Nucleus accumbens (tissue), 56 donors: ENCODE measurements at places on chromosomes 13 and 19.

GRCh38 chr13:36919171-36919832 lies 736 bp downstream of the SMAD9 start:
- no peak for DNase-seq

GRCh38 chr13:74230984-74231501 lies 96.8 kb upstream of the KLF12 start:
- DNase-seq: no peak

DNA sequence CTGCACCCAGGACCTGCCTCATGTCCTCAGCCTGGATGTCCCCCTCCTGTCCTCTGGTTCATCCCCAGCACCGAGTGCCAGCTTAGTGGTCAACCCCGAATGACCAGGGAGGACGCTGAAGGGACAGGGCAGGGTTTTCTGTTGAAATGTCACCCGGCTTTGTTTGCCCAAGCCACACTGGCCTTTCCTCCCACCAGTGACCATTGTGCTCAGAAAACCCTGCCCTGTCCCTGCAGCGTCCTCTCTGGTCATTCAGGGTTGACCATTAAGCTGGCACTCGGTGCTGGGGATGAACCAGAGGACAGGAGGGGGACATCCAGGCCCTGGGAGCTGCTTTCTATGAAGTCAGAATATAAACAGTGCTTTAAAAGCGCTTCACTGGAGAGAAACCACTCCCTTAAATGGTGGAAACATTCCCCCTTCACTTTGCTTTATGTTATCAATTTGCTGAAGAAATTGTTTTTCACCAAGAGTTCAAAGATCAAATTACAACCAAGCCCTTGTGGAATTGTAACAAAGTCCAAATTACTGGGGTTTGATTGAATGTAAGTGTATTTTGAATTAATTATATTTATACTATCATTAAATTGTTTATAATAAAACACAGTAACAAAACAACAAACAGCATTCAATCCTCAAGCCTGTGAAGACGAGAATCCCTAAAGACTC lies 21.4 kb downstream of the CARS2 start:
- no peak for DNase-seq

DNA sequence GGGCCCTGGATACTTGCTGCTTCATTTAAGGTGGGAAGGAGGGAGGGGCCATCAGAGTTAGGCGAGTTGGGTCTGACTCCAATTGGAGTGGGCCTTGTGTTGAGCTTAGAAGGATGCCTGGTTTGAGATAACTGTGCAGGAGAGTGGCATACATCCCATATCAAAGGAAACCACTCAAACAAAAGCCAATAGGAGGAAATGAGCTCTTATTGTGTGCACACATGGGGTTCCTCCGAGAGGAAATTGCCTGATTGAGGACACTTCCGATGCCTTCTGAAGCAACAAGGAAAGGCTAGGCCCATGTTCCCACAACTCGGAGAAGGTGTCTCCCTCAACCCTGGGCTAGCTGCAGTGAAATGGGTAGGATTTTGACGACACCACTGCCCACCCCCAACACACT lies 19.6 kb downstream of the MBNL2 start:
- no peak for DNase-seq

DNA sequence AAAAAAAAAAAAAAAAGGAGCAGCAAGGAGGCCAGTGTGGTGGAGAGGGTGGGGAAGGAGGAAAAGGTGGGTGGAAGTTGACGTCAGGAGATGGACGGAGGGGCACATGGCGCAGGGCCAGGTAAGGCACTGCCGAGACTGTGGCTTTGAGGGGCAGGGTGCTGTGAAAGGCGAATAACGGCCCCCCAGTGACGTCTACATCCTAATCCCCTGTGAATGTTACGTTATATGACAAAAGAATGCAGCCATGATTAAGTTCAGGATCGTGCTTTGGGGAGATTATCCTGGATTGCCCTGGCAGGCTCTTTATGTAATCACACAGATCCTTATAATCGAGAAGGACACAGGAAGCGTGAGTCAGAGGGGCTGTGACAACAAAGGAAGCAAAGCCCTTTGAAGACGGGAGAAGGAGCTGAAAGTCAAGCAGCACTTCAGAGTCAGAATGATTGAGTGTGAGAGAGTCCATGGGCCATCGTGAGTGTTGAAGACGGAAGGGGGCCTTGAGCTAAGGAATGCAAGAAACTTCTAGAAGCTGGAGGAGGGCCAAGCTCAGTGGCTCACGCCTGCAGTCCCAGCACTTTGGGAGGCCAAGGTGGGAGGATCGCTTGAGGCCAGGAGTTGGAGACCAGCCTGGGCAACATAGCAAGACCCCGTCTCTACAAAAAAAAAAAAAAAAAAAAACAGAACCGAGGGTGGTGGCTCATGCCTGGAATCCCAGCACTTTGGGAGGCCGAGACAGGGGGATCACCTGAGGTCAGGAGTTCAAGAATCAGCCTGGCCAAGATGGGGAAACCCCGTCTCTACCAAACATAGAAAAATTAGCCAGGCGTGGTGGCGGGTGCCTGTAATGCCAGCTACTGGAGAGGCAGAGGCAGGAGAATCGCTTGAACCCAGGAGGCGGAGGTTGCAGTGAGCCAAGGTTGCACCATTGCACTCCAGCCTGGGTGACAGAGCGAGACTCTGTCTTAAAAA lies 13.8 kb upstream of the CEACAM16 start:
- no peak for DNase-seq

- no peak for DNase-seq
Measured at GRCh38 chr19:57321751-57322150, 1.5 kb downstream of the ZNF543 start.

DNA sequence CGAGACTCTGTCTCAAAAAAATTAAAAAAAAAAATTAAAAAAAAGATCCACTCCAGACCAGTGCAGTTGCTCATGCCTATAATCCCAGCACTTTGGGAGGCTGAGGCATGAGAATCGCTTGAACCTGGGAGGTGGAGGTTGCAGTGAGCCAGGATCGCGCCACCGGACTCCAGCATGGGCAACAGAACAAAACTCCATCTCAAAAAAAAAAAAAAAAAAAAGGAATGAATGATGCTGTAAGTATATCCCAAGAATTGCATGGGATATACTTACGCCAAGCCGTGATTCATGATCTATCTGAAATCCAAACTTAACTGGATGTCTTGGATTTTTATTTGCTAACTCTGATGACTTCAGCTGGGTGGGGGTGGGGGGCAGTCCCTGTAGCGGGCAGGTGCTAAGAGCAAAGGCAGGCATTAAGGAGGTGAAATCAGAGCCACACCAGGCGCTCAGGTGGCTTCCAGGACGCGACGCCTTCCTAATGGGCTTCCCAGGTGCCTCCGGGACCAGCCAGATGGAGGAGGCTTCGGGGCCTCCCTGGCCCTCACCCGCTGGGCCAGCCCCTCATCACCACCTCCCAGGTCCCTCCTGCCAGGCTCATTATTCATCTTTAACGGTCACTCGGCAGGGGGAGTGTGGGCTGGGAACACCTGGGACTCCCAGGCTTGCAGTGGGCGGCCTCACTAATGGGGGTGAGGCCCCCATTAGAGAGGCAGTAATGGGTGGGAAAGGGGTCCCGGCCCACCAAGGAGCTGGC lies 11.4 kb upstream of the FUT5 start:
- DNase-seq: no peak

GRCh38 chr13:25980255-25980654 lies 71.6 kb downstream of the SHISA2 start:
- DNase-seq: no peak

- DNase-seq: no peak
Measured at GRCh38 chr19:16778796-16779411, 50.3 kb upstream of the SIN3B start.

GRCh38 chr19:42051166-42052115 lies 18.6 kb downstream of the GRIK5 start:
- no peak for DNase-seq

GRCh38 chr13:77687799-77688198 lies 9.7 kb upstream of the SLAIN1 start:
- no peak for DNase-seq

- DNase-seq: no peak
Measured at GRCh38 chr13:60572003-60572798, 175.2 kb downstream of the TDRD3 start.

GRCh38 chr13:88285329-88285728 lies 614.2 kb downstream of the SLITRK5 start:
- no peak for DNase-seq

DNA sequence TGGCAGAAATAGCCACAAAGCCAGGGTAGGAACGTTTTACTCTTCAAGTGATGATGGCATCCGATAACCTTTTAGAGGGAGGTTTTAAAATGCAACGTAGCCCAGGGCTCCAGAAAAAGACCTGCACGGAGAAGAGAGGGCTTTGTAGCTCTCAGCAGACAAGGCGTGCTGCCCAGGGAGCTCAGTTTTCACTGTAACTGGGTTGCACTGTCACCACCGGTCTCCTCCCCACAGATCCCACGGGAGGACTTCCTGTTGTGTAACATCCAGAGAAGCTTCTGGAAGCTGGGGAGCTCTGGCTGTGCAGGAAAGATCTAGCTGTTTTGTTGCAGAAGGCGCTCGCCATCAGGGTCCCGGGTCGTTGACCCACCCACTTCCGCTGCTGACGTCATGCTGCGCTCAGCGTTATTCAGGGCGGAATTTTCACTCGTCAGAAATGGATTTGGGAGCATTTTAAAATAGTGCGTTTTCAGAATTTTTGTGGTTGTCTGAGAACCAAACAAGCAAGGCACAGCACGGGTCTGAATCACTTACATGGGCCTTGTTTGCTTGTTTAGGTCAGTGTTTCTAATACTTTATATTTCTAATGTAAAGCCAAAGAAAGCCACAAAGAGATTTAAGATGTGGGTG lies 50.8 kb downstream of the ATP11A start:
- DNase-seq: no peak

DNA sequence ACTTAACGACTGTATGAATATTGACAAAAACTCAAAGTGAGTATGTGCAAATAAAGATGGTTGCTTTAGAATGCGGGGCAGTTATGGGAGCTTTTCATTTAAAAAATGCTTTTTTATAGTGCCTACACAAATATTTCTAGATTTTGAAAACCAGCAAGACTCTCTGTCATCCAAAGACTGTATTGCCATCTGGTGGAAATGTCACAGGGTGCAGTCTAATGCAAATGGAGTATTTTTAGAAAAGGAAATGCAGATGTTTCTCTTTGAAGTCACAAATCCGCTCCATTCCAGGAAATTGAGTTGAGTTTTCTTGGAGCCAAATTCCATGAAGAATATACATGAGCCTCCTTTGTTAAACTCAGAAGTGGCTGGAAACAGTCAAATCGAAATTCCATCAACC lies 2.3 kb upstream of the C1QTNF9B start:
- DNase-seq: no peak

DNA sequence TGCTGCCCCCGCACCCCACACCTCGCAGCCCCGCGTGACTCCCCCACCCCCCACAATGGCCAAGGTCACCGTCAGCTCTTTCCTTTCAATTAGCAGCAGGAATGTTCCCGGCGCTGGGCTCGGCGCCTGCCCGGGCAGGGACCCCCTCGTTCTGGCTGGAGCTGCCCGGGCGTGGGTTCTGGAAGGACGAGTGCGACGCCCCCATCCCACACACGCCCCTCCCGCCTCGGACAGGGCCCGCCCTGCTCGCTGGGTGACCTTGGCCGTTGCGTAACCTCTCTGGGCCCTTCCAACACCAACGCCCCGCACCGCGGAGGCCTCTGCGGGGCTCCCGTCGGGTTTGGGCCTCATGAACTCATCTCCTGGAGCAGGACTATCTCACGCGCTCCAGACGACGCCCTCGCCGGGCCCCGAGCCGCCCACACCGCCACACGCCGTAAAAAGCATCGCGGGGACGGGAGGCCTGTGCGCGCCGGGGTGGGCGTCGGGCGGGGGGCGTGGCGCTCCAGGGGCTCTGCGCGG lies 10.3 kb downstream of the PALM start:
- DNase-seq: peak; percentile 8

DNA sequence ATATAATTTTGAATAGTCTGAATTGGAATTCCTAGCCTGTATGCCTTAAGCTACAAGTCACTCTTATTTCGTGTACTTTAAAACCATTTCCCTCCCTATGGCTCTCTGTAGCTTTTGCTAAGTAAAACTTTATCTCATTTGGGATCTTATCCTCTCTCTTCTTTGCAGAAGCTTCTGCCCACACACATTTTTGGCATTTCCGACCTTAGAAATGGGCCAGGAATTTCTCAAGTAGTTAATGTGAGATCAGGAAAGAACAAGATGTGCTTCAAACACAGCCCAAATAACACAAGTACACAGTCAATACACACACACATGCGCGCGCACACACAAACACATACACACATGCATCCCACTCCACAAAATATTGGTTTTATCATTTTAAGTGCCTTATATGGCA lies 931.0 kb upstream of the MIR17HG start:
- DNase-seq: no peak

DNA sequence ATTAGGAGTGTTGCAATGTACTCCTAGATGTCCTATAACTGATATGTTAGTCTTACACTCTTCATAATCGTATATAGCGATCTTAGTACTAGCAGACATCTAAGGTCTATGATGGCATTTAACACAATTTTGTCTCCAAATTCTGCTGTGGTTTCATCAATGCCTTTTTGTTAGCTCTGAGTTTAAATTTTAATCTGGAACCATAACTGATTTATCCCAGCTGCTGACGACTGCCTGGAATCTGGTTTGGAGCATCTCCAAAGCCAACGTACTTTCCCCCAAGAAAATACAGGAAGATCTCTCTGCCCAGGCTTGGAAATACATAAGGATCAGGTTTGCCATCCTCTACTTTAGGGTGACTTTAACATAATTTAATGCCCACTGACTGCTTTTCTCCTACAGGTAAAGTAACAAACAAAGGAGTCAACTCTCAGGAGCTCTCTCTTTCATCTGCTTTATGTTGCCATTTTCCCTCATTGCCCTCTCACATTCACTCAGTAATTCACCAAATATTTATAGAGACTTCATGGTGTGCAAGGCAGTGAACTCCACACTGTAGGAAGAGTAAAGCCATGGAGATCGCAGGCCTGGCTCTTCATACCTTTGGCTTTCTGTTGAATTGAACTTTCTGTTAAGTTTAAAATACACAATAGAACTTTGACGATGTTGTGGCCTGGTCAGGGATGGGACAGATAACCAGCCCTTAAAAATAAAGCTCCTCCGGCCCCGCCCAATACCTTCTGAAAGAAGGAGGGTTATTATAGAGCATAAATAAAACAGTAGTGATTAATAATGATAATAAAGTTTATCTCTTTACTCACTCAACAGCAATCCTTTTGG lies 23.3 kb upstream of the SPART start:
- no peak for DNase-seq

- DNase-seq: no peak
Measured at GRCh38 chr19:9923440-9923839, 12.9 kb downstream of the OLFM2 start.

DNA sequence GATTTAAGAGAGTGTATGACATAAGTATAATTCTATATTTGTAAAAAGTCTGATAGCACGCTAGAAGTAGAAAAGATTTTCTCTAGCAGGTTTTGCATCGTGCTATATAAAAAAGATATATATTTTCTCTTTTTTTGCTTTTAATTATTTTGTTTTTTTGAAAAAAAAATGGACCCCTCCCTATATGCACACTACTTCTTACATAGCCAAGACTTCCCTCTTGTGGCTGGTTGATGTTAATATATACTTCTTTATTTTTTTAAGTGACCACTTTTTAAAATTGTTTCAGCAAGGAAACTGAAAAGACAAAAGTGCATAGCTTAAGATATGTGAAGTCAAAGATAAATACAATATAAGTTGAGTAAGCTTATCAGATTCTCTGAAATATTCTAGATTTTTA lies 1202.8 kb downstream of the DIAPH3 start:
- DNase-seq: no peak
